A549 treated with RU486 at 1 μM for 4 hours (cell line): ENCODE measurements at places on chromosomes 5 and 9. TPM values are rescaled to one million over a fixed set of nuclear protein-coding genes. Genes with fewer than 3 reads are reported as not detected.

GABRB2 gene
- total RNA-seq = not detected in 5 replicates

NDST1 gene
- total RNA-seq = 44.1 to 72.1 TPM (median 55.8 TPM) in 5 replicates

SPATA31D4 gene
- not detected in 5 replicates for total RNA-seq

SPOCK1 gene
- 13.0 to 21.8 TPM (median 16.0 TPM) in 5 replicates for total RNA-seq

C9orf152 gene
- 0.05 to 0.18 TPM (median 0.15 TPM) in 3 of 5 replicates, not detected in the others for total RNA-seq

TRIO gene
- 90.0 to 109 TPM (median 98.7 TPM) in 5 replicates for total RNA-seq

TLR4 gene
- total RNA-seq = 0.12 to 0.31 TPM (median 0.13 TPM) in 5 replicates

FAM221B gene
- not detected in 5 replicates for total RNA-seq
